Right ventricle myocardium superior (tissue), 1 donor: ENCODE measurements at places on chromosomes 12 and 14.
A peak's percentile ranks its signal among the peaks of the same experiment; 100 is the strongest.

GRCh38 chr12:67019070-67019469 is 250.1 kb upstream of the CAND1 start:
- no peak for DNase-seq

DNA sequence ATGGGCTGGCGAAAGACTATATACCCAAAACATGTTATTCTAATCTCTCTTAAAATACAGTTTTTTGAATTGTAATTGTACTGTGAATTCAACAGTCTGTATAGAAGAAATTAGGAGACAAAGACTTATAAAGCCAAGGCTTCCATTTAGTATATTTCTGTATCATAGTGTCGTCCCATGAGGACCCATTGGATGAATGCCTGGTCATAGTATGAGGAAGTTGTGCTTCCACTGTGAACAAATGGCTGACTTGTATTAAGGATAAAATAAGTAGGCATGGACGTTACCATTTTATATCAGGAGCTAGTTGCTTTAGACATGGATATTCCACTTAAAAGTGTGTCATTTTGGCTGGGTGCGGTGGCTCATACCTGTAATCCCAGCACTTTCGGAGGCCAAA is 55.9 kb upstream of the NAV3 start:
- no peak for DNase-seq

DNA sequence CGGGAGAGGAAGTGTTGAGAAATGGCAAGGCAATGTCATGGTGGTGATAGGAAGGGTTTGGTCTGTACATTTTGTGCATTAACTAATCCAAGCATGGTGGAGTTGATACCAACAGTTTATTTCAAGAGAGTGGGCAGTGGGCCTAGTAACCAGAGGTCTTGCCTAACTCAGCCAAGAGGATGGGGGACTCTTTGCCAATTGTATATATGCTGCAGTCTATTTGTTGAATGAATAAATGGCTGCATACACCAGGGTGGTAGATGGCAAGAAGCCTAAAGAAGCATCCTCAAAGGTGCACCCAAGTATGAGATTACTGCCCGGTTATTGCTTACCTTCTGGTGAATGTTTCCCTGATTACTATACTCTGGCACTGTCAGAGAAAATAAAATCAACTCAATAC is 295.9 kb downstream of the ITPR2 start:
- DNase-seq: no peak

DNA sequence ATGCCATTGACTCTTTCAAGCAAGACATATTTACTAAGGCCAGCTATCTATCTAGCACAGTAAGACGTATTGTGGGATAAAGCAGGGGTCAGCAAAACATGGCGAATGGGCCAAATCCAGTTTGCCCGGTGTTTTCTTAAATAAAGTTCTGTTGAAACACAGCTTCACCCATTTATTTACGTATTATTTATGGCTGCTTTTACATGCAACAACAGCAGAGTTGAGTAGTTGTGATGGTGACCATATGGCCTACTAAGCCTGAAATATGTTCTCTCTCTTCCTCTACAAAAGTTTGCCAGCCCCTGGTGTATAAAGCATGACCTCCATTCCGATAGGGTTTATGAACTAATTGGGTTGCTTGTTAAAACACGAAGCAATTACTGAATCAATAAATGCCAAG is 322.1 kb downstream of the CCDC91 start:
- no peak for DNase-seq

GRCh38 chr12:41437563-41437962 is 249.4 kb downstream of the PDZRN4 start:
- DNase-seq: no peak

DNA sequence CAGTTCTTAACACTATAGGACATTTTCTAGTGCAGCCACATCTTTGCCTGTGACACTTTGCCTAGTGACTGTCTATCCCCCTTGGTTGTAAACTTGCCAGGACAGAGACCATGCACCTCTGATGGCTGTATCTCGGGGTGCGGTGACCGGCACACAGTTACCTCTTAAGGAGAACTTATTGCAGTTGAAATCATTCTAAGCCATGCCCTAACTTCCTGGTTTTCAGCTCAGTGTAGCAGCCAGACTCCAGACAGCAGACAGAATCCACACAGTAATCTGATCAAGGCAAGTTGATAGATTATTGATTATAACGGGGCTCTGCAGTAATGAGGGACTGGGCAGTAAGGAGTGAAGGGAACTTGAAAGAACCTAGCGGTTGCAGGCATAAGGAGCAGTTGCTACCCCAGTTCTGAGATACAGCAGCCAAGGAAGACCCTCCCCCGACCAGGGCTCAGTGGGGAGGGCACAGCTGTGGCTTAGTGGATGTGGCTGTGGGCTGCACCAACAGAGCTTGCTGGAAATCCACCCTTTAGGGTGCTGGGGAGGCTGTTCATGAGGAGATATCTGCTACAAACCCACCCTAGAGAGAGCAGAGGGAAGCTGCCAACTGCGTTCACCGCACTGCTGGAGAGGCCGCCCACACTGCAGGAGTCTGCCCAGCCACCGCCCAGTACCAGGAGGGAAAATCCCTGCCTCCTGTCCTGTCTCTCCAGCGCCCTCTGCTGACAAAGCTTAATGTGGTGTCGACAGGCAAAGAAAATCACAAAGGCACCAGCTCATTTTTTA is 58.2 kb upstream of the BEGAIN start:
- DNase-seq: peak; percentile 86

DNA sequence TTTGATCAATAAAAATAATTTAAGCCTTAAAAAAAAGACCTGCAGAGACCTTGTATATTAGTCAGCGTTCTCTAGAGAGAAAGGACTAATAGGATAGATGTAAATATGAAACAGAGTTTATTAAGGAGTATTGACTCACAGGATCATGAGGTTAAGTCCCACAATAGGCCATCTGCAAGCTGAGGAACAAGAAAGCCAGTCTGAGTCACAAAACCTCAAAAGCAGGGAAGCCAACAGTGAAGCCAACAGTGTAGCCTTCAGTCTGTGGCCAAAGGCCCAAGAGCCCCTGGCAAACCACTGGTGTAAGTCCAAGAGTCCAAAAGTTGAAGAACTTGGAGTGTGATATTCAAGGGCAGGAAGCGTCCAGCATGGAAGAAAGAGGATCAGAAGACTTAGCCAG is 66.3 kb downstream of the TBX5 start:
- no peak for DNase-seq

DNA sequence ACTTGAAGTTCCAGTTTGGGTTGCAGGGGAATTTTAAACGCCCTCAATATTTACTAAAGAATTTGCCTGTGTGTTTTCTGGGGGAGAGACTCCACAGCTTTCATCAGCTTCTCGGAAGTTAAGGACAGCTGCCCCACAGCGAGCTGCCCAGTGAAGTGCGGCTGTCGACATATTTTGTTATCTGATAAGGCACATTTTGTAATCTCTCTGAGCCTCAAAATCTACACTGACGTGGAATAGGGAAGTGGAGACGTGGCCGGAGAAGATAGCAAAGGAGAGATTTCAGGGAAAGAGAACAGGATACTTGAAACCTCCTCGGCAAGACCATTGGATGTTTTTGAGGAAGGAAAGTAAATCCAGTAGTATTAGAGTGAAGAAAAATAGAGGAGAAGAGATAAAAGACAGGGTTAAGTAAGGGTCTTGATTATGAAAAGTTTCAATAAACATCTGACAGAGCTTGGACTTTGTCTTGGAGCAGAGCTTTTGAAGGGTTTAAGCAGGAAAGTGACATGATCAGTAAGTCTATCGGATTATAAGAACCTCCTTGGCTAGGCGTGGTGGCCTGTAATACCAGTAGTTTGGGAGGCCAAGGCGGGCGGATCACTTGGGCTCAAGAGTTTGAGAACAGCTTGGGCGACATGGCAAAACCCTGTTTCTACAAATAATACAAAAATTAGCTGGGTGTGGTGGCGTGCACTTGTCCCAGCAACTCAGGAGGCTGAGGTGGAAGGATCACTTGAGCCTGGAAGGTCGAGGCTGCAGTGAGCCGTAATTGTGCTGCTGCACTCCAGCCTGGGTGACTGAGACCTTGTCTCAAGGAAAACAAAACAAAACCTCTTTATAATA is 1.1 kb downstream of the POLR3B start:
- peak; percentile 56 for DNase-seq

DNA sequence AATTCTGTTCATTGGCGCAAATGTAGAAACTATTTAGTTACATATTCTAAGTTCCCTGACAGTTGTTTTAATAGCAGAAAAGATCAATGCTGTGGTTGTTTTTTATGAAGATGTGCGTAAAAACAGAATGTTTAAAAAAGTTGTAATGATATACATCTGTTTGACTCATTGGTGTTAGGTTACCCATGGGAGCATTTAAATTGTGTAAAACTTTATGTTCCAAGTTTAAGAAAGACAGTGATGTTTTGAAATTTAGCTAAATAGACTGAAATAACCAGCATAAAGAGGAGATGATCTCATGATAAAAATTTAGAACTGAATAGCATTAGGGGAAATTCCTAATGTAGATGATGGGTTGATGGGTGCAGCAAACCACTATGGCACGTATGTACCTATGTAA is 3.6 kb downstream of the PELI2 start:
- no peak for DNase-seq

DNA sequence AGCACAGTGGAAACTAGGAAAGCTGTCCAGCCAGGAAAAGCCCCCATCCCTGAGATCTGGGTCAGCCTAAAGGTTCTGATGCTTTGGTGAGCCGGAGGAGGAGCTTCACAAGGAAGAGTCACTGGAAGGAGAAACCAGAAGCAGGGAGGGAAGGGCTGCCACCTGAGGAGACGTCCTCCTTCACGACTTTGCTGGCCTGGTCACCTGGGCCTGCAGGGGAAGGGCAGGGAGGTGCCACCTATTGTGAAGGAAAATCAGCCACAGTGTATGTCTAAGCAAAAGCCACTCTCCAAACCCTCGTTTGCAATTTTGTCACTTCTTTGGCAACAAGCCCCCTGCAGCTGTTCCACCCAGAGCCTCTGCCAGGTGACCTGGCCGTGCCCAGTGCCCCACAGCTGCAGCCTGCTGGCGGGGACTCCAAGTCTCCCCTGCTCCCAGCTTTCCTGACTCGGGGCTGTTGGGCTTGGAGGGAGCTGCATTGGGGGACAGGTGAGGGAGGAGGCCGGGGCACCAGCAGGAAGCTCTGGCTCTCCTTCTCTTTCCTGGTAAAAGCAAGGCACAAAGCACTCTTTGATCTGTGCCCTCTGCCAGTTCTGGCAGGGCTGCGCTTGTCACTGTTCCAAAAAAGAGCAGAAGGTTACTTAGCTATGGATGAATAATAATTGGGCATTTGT is 120.9 kb upstream of the BCL2L14 start:
- no peak for DNase-seq

- DNase-seq: no peak
Observed at GRCh38 chr12:131673888-131674257, 37.0 kb upstream of the SFSWAP start.

DNA sequence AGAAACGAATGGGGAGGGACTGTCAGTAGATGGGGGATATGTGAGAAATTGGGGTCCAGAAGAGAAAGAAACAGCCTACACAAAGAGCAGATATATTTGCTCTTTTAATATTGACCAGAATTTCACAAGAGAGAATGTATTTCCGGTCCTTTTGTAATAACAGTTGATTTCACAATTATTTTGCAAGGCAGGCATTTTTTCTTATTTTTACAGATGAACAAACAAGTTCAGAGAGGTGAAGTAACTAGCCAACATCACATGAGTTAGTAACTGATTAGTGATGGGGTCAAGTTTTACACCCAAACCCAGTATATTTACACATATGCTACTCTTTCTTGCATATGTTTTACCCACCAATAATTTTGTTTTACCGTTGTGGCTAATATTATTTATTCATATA is 188.2 kb downstream of the NAV3 start:
- DNase-seq: no peak

DNA sequence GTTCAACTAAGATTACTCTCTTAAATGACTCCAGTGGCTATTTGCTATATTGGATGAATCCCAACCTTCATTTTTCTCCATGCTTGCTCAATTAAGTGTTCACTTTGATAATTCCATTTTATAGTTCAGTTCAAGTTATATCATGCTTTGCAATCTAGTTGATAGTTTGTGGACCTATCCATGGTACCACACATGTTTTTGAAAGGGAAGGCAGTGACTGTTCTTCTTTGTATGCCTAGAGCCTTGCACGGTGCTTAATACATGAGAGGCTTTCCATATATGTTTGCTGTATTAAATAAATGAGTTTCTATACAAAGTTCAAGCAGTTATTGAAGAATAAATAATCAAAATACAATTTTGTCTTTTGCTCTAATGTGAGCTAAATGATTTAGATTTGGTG is 391.3 kb downstream of the NELL2 start:
- no peak for DNase-seq

DNA sequence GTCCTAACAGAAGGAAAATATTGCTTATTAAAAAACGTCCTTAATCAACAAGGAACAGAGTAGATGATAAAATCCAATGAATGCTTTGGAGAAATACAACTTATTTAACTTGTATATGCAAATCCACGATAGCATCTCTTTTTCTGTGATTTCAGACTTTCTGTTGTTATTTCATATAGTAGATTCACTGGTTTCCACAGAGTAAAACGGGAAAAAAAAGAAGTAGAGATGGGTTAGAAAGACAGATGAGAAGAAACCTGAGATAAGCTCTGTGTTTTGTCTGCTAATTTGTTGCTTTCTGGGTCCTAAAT is 447.7 kb downstream of the RERGL start:
- DNase-seq: no peak

- no peak for DNase-seq
Observed at GRCh38 chr14:47585447-47585846, 90.0 kb downstream of the MDGA2 start.

DNA sequence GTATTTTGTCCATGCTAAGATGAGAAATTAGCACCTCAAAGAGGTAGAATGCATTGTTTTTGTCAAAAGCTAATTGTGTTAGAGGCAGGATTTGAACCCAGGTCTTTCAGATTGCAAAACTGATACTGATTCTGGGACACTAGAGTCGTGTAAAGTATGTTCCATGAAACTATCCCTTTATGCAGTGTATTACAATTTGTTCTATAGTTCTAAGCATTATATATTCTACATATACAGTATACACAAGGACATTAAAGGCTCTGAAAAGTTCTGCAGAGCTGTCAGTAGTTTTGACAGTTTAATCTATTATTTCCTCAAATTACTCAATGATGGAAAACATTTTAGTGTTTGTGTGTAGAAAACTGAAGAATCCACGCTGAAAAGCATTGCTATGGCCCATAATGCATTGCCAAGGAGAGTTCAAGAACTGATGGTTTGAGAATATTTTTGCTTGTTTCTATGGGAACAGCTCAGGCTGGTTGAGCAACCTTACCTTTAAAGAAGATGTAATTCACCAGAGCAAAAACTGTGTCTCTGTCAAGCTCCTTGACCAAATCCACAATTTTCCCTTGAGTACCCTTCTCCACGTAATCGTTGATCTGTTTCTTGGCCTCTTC is 6.2 kb downstream of the SERPINA1 start:
- no peak for DNase-seq

GRCh38 chr12:111964935-111965334 is 48.0 kb downstream of the TMEM116 start:
- DNase-seq: no peak

- DNase-seq: no peak
Observed at GRCh38 chr14:97946240-97946639, 1149.1 kb downstream of the VRK1 start.

GRCh38 chr14:103880348-103881267 is 33.2 kb upstream of the PPP1R13B start:
- peak; percentile 93 for DNase-seq
